ENCODE measurements at places on chromosomes 3 and 15.

DNA sequence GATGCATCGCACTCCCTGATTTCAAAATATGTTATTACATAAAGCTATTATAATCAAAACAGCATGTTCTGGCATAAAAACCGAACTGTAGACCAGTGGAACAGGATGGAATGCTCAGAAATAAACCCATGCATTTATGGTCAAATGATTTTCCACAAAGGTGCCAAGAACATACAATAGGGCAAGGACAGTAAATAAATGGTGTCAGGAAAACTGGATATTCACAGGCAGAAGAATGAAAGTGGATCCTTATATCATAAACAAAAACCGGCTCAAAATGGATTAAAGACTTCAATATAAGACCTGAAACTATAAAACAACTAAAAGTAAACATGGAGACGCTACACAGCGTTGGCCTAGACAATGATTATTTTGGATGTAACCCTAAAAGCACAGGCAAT is 22.6 kb downstream of the USP50 start:
- no peak for DNase-seq

- DNase-seq: no peak
These were observed 28.0 kb downstream of the SENP7 start for GRCh38 chr3:101484805-101485620.

DNA sequence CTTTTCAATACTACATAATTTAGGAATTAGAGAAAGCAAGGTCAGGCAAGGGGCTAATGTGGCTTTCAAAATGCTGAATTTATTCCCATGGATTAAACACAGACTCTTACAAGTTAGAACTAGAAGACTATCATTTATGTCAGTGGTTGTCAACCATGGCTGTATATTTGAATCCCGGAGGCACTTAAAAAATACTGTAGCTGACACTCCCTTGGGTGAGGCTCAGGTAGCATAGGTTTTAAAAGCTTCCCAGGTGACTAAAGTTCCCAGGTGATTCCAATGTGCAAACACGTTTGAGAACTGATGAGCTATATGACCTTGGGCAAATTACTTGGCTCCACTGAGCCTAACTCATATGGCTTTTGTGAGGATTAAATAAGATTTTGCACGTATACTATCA is 29.6 kb downstream of the AAGAB start:
- no peak for DNase-seq

GRCh38 chr3:44058022-44058867 is 183.4 kb upstream of the TOPAZ1 start:
- DNase-seq: peak; percentile 64

- no peak for DNase-seq
These were observed 2.7 kb downstream of the CYP1A1 start for GRCh38 chr15:74722591-74722990.

DNA sequence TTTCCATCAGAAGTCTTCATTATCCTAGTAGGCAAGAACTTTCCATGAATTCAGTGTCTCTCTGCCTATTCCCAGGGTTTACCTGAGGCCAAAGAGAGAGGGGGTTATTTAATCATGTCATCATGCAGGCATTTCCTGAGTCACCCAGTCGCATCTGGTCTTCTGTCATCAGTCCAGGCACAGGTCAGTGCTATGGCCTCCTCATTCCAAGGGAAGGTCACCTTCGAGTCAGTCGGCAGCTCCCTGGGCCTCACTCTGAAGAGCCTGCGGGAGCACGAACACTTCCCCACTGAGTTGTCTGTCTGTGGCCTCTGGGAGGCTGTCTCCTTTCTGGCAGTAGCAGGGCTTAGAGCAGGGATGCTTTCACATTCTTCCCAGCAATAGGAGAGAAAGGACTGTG is 26.2 kb upstream of the LRTM1 start:
- no peak for DNase-seq

DNA sequence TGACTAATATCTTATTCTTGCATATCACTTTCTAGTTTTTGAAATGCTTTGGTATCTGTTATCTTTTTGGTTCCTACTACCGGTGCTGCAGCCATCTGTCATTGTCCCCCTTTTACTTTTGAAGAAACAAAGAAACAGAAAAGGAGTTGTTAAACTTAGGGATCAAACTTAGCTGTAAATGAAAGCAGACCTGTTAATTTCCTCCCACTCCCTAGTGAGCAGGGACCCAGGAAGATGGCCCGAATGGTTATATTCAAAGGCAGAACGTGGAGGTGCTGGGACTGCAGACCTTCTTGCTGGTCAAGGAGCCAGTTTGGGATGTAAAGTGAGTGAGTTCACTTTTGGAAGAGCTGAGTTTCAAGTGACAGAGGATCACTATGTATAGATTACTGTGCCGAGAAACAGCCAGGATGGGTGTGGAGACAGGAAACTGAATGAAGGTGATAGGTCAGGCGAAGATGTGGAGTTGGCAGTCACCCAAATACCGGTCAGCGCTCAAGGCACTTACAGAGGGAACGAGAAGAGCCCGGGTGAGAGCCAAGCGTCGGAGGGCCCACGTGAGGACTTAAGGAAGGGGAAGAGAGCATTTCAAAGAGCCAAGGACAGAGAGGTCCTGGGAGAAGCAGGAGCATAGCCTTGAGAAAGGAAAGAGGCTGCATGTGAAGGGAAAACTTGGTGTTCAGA is 20.1 kb downstream of the KBTBD8 start:
- DNase-seq: peak; percentile 39

DNA sequence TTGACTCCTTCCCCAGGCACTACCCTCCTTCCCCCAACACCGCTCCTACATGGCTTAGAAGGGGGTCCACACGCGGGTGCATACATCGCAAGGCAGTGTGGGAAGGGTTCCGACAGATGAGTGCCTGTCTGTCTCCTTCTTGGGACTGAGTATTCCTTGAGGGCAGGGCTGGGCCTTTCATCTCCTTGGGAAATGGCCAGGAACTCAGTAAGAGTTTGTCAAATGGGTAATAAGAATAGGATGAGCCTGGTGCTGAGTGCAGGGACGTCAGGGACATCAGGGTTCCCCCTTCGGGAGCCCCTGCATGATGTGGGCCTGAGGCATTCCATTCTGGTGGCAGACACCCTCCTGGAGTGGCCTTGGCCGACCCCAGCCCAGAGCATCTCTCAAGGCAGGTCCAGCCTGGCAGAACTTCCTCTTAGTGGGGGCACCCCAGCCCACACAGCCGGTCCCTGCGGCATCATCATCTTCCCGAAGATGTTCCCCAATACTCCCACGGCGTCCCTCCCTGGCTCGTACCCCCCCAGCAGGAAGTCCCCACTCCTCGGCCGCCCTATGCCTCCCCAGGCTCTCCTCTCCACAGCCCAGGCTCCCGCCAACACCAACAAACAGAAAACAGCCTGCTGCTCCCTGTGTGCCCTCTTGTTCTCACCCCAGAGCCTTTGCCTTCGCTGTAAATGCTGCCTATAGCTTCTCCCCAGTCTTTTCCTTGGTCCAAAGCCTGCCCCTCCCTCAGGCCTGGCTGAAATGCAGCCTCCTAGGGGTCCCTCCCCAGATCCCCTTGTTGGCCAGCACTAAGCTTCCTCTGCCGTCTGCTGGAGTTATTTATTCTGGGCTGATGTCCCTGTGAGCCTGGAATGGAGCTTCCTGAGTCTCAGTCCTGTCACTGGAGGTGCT is 67.5 kb upstream of the LCTL start:
- no peak for DNase-seq

DNA sequence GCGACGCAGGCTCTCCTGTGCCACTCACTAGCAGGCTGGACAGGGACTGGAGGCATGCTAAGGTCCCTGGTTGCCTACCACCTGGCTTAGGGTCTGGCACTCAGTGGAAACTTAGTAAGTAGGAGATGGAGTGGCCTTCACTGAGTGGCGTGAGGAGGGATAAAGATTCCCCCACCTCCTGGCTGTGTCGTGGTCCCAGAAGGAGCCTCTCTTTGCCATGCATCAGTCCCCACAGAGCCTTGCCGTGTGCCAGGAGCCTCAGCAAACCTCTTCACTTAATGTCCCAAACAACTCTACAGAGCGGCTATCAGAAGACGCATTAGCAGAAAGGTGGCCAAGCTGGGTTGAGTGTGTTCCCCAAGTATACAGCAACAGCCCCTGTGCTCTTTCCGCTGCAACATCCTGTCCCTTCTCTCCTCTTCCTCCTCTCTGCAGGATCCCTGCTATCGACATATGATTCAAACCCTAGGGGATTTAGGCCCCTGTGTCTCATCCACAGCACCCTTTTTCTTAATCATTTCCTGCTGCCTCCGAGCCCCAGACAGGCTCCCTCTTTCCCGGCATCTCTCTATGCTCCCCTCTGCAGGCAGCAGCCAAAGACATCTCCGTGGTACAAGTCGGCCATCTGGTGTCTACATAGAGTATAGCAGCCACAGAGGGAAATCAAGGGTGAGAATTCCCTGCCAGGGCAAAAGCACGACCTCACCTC is 66.7 kb downstream of the SLC6A1 start:
- peak; percentile 70 for DNase-seq

- DNase-seq: no peak
These were observed 187.1 kb downstream of the FMN1 start for GRCh38 chr15:33007303-33007855.

GRCh38 chr3:31191354-31191753 is 296.9 kb upstream of the GADL1 start:
- DNase-seq: no peak

GRCh38 chr3:42088803-42089530 is 2.2 kb upstream of the TRAK1 start:
- no peak for DNase-seq

DNA sequence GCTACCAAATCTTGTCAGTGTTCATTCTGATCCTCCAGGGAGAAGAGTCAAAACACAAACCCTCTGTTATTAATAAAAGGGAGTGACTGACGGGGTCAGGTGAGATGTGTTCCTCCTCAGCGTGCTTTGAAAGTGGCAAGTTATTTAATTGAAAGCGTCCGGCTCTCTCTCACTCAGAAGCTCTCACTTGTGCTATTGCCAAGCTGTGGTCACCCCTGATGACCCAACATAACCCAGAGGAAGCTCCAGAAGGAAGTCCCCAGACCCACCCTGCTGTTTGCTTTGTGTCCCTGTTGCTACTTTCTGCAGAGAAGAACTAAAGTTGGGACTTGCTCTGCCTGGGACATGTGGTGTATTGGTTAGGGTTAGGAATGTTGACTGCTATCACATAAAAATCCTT is 235.6 kb downstream of the EDEM1 start:
- no peak for DNase-seq

DNA sequence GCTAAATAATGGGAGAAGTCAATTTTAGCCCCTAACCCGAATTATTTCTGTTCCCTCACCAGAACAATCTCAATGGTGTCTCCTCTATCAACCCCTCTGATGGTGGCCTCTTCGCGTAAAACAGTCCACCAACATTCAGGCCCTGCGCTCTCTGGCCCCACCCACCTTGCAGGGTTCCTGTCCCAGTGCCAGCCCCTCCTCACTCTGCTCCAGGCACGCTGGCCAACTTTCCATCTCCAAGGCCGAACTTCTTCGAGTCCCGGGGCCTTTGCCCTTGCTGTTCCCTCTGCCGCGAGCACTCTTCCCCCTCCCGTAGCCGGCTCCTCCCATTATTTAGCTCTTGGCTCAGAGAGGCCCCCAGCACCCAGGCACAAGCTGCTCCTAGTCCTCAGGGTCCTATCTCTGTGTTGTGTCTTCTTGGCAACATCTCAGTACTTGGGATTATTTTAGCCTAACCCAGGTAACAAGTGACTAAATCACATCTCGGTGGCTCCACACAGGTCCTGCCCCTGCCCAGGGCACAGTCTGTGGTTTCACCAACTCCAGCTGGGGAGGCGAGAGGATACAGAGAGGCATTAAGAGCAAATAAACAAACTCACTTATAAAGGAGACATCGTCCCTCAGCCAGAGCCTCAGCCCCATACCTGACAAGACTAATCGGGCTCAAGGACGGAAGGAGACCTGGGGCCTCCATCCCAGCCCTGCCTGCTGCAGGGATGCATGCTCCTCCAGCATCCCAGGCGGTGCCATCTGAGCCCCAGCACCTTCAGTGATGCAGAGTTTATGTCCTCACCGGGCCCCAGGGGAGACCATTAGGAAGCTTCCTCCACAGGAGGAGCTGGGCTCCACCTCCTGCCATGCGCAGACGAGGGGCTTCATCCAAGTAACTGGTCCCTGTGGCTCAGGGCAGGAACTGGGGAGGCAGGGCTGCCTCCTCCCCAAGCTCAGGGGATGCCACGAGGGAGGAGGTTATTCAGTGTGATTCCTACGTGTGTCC is 19.7 kb upstream of the IQSEC1 start:
- DNase-seq: no peak

DNA sequence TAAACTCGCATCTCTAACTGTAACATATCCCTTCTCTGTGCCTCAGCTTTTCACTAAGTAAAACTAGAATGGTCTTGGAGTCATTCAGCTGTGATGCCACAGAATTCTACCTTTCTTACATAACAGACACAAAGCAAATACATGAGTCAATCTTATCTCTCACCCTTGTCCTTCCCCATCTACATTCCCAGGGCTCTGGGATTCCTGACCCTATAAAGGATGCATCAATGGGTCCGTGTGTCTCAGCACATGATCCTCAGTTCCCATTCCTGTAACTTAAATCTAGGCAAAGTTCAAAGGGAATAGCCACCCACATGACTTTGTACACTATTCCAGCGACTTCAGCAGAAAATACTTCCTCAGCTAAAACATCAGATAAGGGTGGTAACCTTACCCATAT is 11.8 kb upstream of the ARL8B start:
- DNase-seq: no peak

DNA sequence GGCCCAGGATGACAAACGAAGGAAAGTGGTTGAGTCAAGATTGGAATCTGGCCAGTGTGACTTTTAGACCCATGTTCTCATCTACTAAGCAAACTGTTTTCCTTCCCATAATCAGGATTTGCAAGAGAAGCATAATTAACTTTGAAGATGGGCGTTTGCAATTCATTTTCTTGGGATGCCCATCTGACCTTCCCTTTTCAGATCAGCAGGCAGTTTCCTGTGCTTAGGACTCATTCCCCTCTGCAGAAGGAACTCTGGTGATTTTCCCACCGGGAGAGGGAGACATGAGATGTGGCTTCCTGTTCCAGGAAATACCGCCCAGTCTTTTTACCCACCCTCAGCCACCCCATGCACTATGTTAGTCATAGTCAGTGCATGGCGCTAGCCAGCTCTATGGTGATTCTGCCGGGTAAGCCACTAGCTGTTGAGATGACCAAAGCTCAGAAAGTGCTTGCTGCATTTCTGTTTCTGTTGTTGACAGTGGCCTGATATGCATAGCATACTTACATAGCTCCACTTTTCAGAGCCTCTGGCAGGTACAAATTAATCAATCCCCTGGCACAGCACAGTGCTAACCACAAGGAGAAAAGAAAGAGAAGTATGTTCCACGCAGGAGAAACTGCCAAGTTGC is 129.4 kb downstream of the VGLL4 start:
- no peak for DNase-seq

- DNase-seq: no peak
These were observed 23.4 kb downstream of the FNDC3B start for GRCh38 chr3:172062761-172063160.

GRCh38 chr15:52018244-52018643 is 775 bp upstream of the MAPK6 start:
- no peak for DNase-seq
